Activated T-cell treated with anti-CD3 and anti-CD28 coated beads, Interleukin-2, amount 50 U/mL, for 24 hours (primary cell): ENCODE measurements at places on chromosomes 12 and 14.

DNA sequence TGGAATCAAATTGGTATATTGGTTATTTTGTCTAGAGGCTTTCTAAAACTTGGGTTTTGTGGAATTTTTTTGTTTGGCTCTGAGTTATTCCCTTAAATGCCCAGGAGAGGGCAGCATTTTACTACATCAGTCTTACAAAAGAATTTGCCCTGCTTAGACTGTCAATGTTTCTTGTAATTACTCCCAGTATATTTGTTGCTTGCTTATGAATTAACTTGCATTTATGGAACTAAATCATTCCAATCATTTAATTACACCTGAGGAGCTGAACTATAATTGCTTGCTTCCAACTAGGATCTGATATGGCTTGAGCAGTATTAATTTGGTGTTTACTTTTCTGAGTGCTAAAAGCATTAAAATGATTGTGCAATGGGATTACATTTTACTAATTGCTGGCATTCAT is 48.7 kb downstream of the MIPOL1 start:
- H3K36me3 ChIP-seq = no peaks in the 10 kb centered on the region
- H3K27me3 ChIP-seq = no peaks in the 10 kb centered on the region
- no peak overlapping the region for H3K27ac ChIP-seq
- DNase-seq = no peak
- H3K4me1 ChIP-seq = no peaks in the 10 kb centered on the region
- no peak overlapping the region for H3K4me3 ChIP-seq

DNA sequence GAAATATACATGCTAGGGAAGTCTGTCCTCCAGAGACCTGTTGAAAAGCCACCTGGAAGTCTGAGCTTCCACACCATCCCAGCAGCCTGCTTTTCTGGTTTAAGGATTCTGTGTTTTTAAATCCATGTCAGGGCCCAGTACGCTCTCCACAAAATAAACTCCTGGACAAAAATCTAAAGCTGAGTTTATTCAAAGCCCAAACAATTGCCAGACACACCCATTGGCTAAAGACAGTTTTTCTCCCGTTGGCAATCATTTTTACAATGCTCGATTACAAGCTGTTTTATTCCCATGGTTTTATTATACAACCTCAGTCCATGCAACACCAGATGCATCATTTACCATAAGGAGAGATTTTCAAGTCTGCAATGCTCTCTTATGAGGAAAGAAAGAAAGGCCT is 94.5 kb downstream of the MYRFL start:
- H3K36me3 ChIP-seq = no peaks in the 10 kb centered on the region
- H3K4me3 ChIP-seq = no peak overlapping the region
- no peaks in the 10 kb centered on the region for H3K4me1 ChIP-seq
- no peak for DNase-seq

DNA sequence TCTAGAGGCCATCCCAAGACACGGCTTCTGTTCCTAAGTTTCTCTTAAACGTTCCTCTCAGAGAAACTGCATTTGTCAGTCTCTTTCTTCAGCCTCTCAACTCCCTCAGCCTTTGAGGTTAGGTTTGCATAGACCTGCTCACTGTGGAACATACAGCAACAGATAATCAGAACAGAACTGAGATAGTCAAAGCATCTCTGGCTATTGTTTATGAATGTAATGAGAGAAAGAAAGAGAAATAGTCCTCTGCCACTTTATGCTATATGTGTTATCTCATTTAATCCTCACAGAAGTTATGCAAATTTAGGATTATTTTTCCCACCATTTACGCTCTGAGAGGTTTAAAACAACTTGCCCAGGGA is 190.6 kb downstream of the PHLDA1 start:
- no peak for DNase-seq
- H3K4me1 ChIP-seq = peaks cover 8% of the 10 kb centered on the region
- no peaks in the 10 kb centered on the region for H3K27me3 ChIP-seq
- no peaks in the 10 kb centered on the region for H3K36me3 ChIP-seq
- no peak overlapping the region for H3K27ac ChIP-seq

DNA sequence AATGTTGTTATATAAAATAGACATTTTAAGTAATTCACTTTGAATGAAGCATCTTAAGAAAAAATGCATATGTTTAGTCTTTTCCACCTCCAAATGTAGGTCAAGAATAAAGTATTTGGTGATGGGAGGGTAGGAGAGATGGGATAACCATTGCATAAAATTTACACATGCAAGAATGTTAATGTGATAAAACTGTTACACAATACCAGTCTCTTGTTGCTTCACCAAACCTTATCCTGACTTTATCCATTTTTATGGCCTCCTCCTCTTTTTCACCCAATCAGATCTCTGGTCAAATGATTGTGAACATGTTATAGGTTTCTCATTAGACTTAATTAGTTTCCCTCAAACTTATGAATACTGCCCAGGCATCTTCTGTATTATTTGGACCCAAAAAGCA is 994.5 kb upstream of the FLRT2 start:
- H3K27ac ChIP-seq = no peak overlapping the region
- no peak overlapping the region for H3K4me3 ChIP-seq
- no peaks in the 10 kb centered on the region for H3K27me3 ChIP-seq

DNA sequence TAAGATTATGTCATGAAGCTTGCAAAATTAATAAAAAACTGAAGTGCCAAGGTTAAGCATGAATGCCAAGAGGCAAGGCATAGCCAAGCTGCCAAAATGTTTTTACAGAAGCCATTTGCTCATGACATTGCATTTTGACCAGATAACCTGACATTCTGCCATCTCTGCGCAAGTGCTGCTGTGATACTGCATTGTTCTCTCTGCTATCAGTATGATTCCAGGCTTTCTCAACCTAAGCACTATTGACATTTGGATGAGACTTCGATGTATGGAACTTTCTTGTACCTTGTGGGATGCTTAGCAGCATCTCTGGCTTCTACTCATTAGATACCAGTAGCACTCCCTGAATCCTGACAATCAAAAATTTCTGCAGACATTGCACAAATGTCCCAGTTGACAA is 139.2 kb downstream of the RASSF9 start:
- no peaks in the 10 kb centered on the region for H3K36me3 ChIP-seq
- H3K4me1 ChIP-seq = no peaks in the 10 kb centered on the region
- no peak overlapping the region for H3K27ac ChIP-seq
- no peak for DNase-seq
- H3K27me3 ChIP-seq = no peaks in the 10 kb centered on the region
- H3K4me3 ChIP-seq = no peak overlapping the region

GRCh38 chr12:65495233-65495632 is 216.8 kb downstream of the MSRB3 start:
- no peak for DNase-seq
- H3K4me3 ChIP-seq = no peak overlapping the region
- H3K27me3 ChIP-seq = peaks cover 2% of the 10 kb centered on the region
- H3K27ac ChIP-seq = no peak overlapping the region
- no peaks in the 10 kb centered on the region for H3K36me3 ChIP-seq

DNA sequence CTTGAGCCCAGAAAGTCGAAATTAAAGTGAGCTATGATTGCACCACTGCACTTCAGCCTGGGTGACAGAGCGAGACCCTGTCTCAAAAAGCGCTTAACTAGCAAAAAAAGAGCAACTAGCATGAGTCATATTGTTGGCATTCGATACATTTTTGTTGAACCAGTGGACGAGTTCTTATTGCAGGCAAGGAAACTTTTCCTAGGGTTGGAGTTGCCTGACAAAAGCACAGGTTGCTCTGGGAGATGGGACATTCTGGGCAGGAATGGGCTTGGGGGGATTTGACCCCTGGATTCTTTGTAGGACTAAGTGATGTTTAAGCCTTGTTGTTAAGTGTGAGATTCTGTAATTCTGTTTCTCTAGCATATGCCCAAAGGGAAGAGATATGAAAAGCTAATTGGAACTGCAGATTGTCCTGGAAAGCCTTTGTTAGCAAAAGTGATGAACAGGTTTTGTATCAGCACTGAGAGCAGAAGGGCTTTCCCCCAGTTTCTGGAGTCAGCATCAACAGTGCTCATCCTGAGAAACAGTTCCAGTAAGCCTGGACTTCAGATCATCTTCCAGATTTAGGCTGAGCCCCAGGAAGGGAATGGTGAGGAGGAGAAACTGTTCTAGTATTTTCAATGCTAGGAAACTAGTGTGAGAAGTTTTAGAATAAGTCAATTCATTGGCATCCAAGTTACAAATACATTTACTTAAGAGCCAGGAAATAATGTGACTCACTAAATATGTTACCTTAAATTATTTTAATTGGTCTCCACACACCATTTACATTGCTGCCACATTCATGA is 123.1 kb downstream of the SRGAP1 start:
- H3K4me1 ChIP-seq = no peaks in the 10 kb centered on the region
- no peak overlapping the region for H3K27ac ChIP-seq
- no peaks in the 10 kb centered on the region for H3K36me3 ChIP-seq

GRCh38 chr14:61656341-61656740 is 39.0 kb upstream of the HIF1A start:
- peaks cover 49% of the 10 kb centered on the region for H3K4me1 ChIP-seq
- H3K27me3 ChIP-seq = no peaks in the 10 kb centered on the region
- no peaks in the 10 kb centered on the region for H3K36me3 ChIP-seq
- DNase-seq = no peak
- no peak overlapping the region for H3K4me3 ChIP-seq
- H3K27ac ChIP-seq = peak overlapping the region; percentile 39

DNA sequence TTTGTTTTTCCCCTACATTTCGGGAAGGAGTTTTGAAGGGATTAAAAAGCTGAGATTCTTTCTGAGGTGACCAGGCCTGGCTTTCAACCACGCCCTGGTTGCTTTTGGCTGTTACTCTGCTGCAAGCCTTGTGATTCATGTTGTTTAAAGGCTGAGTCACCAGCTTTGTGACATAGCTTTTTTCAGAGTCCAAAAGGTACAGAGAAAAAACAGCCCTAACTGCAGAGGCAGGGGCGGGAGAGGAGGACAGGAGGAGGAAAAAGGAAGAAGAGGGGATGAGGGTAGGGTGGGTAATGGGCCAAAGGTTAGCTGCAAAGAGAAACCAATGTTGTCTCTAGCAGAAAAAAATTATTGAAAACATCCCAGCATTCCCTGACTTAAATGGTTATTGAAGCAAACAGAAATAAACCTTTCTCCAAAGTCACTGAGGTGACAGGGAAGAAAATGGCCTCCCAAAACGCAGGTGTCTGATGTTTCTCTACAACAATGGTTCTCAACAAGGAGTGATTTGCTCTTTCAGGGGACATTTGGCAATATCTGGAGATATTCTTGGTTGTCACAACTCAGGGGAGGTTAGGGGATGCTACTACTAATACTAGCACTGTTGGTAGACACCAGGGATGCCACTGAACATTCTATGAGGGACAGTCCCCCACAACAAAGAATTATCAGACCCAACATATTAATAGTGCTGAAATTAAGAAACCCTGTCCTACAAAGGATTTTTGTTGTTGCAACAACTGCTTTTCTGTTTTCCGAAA is 2.1 kb upstream of the UBC start:
- peak overlapping the region; percentile 99 for H3K27ac ChIP-seq
- peak overlapping the region; percentile 100 for H3K4me3 ChIP-seq
- H3K36me3 ChIP-seq = peaks cover 28% of the 10 kb centered on the region
- peak; percentile 50 for DNase-seq
- peaks cover 89% of the 10 kb centered on the region for H3K4me1 ChIP-seq

DNA sequence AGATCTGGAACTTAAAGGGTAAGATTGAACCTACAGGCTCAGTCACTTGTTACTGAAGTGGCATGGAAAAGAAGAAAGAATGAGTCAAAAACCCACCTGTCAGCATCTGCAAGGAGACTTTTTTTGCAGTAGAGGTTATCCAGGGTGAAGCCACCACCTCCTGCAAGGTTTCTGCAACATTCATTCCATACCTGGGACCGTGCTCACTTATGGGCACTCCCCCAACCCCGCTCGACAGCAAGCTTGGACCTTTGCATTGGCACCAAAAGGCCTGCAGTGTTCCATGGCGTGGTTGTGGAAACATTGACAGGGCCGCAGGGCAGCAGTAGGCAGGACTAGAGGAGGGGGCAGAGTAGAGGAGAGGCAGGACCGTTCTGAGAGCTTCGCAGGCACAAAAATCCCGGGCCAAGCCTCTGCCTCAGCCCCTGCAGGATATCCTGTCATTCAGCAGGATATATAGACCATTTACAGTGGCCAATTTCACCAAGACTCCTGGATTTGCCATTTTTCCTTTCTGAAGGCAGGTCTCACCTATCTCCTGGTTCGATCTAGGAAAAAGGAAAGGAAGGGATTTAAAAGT is at the start of gene STAB2:
Gene STAB2 (plus strand): TSS at position 483 of the 580 bp plus-strand sequence. CDS start 204 bp downstream, outside the sequence.
- H3K27ac ChIP-seq = no peak within 1 kb of the TSS
- H3K27me3 ChIP-seq = peaks cover 12% of the 10 kb centered on the region
- no peak within 1 kb of the TSS for H3K4me3 ChIP-seq
- DNase-seq = no peak

DNA sequence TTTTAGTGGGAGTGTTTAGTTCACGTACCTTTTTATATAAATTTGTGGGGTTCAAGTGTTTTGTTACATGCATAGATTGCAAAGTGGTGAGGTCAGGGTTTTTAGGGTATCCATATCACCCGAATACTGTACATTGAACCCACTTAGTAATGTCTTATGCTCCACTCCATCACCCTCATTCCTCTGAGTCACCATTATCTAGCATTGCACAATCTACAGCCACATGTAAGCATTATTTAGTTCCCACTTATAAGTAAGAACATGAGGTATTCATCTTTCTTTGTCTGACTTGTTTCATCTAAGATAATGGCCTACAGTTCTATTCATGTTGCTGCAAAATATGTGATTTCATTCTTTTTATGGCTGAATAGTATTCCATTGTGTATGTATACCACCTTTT is 583.7 kb upstream of the LRFN5 start:
- no peak for DNase-seq
- no peaks in the 10 kb centered on the region for H3K4me1 ChIP-seq
- H3K36me3 ChIP-seq = no peaks in the 10 kb centered on the region

GRCh38 chr12:32312049-32312670 is 87.2 kb upstream of the FGD4 start:
- no peak overlapping the region for H3K27ac ChIP-seq
- no peaks in the 10 kb centered on the region for H3K27me3 ChIP-seq
- peaks cover 3% of the 10 kb centered on the region for H3K4me1 ChIP-seq
- H3K36me3 ChIP-seq = peaks cover 4% of the 10 kb centered on the region
- H3K4me3 ChIP-seq = no peak overlapping the region

DNA sequence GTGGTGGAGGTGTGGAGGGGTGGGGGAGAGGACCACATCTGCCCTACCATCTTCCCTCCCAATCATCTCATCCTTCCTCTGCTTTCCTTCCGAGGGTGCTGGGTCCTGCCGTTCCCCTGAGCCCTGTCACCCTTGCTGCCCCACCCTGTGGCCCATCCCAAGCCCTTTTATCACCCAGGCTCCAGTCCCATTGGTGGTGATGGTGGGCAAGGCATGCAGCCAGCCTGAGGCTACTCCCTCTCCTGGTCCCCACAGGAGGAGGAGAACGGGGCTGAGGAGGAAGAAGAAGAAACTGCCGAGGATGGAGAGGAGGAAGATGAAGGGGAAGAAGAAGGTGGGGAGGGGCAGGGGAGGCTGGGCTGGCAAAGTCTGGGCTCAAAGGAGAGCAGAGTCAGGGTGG is 2.7 kb upstream of the LAG3 start:
- peaks cover 69% of the 10 kb centered on the region for H3K4me1 ChIP-seq
- peak overlapping the region; percentile 29 for H3K27ac ChIP-seq
- DNase-seq = no peak
- H3K4me3 ChIP-seq = no peak overlapping the region
- H3K27me3 ChIP-seq = peaks cover 41% of the 10 kb centered on the region
- peaks cover 40% of the 10 kb centered on the region for H3K36me3 ChIP-seq
